ENCODE measurements at places on chromosomes 3 and 15.
A peak's percentile ranks its signal among the peaks of the same experiment; 100 is the strongest.

DNA sequence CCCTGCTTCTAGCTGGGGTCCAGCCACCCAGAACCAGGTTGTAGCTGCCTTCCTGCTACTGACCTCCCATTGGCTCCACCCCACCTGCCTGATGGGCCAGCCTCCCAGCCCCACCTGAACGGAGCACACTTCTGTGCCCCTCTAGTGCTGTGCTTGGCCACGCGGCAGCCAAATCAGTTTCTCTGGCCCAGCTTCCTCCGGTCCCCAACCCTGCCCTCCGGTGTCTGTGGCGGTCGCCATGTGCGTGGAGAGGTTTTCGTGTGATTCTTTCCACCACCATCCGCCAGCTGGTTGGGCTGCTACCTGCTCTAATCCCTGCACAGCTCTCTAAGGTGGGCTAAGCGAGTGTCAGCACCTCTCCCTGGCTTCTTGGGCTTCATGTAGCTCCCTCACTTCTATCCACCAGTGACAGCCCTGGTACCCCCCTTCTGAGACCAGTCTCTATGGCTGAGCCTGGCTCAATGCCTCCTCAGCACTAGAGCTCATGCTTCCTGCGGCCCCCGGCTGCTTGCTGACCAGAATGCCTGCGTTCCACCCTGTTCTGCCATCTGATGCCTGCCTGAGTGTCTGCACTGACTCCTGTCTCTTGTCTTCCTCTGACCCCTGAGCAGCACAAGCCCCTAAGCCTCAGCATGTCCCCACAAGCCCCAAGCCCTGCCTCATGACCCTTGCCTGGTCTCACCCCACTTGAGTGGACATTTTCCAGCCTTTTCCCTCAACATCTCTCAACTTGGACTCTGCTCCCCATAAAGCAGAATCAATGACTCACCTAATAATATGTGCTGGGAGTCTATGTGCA, 23.2 kb upstream of the MAGEF1 start:
- DNase-seq, result no peak

GRCh38 chr3:18223571-18223970, 201.6 kb downstream of the SATB1 start:
- DNase-seq, result no peak

- DNase-seq, result peak; percentile 20
These were observed 727 bp downstream of the NSMCE3 start for GRCh38 chr15:29268706-29269484.

GRCh38 chr3:167675848-167676247, 22.1 kb upstream of the WDR49 start:
- DNase-seq, result no peak

- no peak for DNase-seq
These were observed 158.6 kb downstream of the BBX start for GRCh38 chr3:107681396-107681795.

- DNase-seq, result no peak
These were observed 527 bp downstream of the B2M start for GRCh38 chr15:44711743-44712345.

DNA sequence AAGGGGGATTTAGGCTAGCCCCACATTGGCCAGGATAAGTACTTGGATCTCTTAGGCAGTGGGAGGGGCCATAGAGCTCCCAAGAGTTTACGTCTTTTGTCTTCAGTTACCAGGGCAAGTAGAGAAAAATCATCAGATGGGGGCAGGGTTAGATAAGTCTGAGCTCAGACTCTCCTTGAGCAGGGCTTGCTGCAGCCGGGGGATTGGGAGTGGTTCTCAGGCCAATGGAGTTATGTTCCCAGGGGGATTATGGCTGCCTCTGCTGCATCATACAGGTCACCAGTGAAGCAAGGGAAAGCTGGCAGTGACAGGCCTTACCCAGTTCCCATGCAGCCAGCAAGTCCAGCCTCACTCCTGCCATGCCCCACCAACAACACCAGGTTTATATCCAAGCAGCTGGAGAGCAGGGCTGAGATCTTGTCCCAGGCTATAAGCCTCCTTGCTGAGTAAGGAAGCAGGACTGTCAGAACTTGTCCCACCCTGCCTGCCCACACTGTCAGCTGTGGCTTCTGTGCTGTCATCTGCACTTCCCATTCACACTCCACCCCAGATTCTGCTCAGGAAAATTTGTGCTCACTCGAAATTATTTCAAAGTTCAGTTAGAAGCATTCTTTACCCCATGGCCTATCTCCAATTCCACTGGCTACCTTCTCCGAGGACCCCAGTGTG, 215.3 kb downstream of the FAM43A start:
- no peak for DNase-seq

GRCh38 chr3:54696313-54696712, 231.5 kb downstream of the LRTM1 start:
- no peak for DNase-seq

DNA sequence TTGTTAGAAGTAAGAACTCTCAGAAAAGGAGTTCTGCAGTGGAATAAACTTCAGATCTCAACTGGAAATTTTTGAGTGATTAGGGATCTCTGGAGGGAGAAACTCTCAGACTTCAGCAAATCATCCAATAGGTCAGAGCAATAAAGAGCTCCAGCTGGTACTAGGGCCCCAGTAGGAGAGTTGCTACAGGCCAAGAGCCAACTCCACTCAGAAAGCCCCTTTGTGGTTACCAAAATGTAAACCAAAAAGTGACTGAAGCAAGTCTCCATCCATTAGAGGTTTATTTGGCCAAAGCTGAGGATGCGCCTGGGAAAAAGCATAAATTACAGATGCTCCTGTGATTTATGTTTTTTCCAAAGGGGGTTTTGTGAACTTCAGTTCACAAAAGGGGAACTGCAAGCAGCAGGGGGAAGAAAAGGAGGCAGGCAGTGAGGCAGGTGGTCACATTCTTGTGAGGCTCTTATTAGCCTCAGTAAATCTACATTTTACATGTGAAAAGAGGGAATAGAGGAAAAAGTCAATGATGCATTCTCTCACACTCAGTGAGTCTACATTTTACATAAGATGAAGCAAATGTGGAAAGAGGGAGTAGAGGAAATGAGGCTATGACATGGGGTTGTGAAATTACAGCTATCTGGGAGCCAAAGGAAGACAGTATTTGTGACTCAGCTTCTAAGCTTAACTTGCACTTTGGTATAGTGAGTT, 92.4 kb upstream of the DAZL start:
- no peak for DNase-seq

Data from stimulated activated CD4-positive, alpha-beta T cell treated with anti-CD3 and anti-CD28 coated beads, TNF-alpha, amount 100 ng/mL, for 48 hours (primary cell).